H54 (cell line): ENCODE measurements at places on chromosomes 3 and 15.

- DNase-seq: no peak
These were observed 145.0 kb upstream of the TMCO5A start for GRCh38 chr15:37789397-37789786.

- DNase-seq: no peak
These were observed 28.2 kb downstream of the PIK3CB start for GRCh38 chr3:138806376-138807080.

GRCh38 chr15:51678096-51678495, 3.2 kb upstream of the SCG3 start:
- DNase-seq: no peak

DNA sequence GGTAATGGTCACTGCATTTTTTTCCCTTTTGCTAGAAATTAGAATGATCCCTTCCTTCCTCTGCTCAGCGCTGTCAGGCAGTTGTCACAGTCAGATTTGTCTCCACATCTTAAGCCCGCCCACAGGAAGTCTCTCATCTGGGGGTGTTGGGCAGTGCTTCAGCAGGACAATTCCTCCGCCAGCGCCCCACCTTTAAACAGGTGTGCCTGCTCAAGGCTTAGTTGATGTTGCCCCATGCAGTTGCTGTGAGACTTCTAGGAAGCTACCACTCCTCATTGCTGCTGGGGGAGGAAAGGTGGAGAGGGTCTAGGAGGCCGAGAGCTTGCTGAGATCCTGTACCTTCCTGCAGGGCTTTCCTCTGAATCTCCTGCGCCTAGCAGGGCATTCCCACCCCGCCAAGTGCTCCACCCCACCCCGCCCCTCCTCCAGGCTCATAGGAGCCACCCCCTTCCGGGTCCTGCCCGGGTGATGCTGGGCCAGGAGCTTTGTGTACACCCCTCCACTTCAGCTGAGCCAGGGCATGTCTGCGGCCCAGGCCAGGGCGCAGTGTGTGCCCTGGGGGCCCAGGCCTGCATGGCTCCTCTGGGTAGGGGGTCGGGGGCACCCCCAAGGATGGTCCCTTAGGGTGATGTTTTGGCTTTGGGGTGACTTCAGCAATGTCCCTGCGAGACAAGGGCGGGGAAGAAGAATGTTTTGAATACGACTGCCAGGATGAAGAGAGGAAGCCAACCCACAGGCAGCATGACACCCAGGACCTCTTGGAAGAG, 68.7 kb downstream of the TRAK1 start:
- DNase-seq: no peak

DNA sequence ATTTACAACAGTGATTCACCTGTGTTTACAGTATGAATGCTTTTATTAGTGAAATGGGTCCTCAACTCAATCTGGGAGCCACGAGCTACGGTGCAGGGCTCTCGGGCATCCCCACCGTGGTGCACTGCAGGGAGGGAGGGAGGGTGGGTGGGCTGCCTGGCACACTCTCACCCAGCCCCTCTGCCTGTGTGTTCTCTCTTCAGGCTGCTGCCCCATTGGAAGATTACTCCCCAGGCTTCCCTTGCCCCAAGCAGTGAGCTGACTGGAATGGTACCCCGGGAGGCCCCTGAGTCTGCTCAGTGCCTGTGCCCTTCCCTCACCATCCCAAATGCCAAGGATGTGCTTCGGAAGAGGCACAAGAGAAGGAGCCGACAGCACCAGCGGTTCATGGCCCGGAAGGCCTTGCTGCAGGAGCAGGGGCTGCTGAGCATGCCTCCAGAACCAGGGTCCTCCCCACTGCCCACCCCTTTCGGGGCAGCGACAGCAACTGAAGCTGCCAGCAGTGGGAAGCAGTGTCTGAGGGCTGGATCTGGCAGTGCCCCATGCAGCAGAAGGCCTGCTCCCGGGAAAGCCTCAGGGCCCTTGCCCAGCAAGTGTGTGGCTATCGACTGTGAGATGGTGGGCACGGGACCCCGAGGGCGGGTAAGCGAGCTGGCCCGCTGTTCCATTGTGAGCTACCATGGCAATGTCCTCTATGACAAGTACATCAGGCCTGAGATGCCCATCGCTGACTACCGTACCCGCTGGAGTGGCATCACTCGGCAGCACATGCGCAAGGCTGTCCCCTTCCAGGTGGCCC, 5.0 kb downstream of the AEN start:
- no peak for DNase-seq

GRCh38 chr3:94071713-94072284, 8.9 kb downstream of the NSUN3 start:
- no peak for DNase-seq

GRCh38 chr3:45462522-45463265, 74.3 kb downstream of the LARS2 start:
- no peak for DNase-seq

- DNase-seq: no peak
These were observed 8.1 kb upstream of the MAPK6 start for GRCh38 chr15:52010633-52011595.

DNA sequence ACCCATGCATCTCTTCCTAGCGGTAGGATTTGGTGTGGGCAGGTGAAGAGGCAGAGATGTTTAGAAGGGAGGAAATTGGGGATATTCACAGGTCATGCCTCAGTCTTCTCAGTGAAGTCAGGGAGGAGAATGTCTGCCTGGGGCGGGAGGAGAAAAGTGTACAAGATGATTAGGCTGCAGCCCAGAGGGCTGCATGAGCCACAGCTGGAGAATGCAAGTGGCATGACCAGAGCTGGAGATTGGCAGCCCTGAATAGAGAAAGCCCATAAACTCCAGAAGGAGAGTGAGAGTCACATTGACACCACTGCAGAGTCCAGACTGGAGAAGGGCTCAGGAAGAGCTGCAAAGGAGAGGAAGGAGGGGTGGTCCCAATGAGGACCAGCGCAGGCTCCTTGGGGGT, 22.6 kb downstream of the PDHB start:
- DNase-seq: no peak

- no peak for DNase-seq
These were observed 103.4 kb upstream of the MELTF start for GRCh38 chr3:197132916-197133530.

GRCh38 chr15:69819371-69819770, 278.3 kb downstream of the TLE3 start:
- DNase-seq: no peak

- DNase-seq: no peak
These were observed 224.7 kb upstream of the TBC1D5 start for GRCh38 chr3:17967111-17967510.

DNA sequence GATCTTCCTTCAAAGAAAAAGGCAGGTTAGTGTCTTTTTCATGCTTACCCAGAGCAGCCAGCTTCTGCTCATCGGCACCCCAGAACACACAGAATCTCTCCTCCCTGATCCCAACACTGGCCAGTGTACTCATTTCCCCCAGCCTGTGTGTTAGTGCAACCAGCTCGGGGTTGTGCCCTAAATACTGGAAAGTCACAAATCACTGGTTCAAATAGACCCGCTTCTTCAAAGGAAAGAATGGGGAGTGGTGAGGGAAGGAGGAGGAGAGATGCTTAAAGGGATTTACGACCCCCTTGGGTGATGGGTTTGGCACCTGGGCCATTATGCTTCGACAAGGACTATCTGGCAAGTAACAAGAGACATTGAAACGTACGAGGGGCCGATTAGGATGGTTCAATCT, 114.0 kb downstream of the FOXB1 start:
- no peak for DNase-seq

- no peak for DNase-seq
These were observed 326.4 kb downstream of the SV2B start for GRCh38 chr15:91426412-91426811.

- DNase-seq: no peak
These were observed 35.8 kb downstream of the FAM240A start for GRCh38 chr3:46648096-46648495.

- DNase-seq: no peak
These were observed 38.3 kb upstream of the TRA2B start for GRCh38 chr3:185976100-185976499.

DNA sequence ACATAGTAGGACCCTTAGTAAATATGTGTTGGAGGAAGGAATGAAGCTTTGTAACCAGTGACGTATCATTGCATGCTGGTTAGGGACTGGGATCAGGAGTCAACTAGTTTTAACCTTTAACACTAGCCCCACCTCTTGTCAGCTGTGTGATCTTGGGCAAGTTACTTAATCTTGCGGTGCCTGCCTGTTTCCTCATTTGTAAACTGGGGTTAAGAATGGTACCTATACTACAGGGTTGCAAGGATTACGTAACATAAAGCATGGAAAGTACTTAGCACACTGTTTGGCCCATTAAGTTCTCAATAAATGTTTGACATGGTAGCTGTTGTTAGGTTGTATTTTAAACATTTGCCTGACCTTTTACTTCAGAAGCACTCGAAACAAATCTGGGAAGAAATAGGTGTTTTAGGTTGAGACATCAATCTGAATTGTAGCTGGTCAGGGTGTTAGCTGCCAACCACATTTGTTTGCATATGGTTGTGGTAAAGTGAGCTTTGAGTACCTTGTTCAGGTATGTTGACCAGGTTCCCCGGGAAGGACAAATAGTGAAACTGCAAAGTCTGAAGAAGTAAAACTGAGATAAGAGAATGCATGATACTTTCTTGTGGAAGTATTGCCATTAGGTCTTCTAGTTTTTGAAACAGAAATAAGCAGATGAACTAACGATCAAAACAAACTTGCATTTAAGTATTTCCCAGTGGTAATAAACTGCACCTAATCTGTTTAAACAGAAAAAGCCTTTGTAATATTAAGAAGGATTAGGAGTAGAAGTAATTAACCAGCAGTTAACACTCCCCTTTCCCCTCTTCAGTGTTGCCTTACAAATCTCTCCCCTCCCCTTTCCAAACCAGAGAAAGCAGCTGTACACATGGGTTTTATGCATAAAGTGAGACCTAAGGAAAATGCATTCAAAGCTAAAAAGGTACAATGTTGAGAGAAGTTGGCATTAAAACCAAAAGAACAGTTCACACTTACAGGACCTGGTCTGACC, 25.8 kb upstream of the SCAANT1 start:
- DNase-seq: no peak

DNA sequence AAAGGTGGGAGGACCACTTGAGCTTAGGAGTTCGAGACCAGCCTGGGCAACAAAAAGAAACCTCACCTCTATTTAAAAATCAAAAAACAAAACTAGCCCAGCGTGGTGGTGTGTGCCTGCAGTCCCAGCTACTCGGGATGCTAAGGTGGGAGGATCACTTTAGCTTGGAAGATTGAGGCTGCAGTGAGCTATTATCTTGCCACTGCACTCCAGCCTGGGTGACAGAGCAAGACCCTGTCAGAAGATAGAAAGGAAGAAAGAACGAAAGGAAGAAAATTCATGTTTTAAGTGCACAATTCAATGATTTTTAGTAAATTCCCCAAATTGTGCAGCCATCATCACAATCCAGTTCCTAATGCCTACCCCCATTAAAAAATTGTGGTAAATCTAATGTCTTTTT, 7.8 kb downstream of the FSD2 start:
- DNase-seq: no peak

DNA sequence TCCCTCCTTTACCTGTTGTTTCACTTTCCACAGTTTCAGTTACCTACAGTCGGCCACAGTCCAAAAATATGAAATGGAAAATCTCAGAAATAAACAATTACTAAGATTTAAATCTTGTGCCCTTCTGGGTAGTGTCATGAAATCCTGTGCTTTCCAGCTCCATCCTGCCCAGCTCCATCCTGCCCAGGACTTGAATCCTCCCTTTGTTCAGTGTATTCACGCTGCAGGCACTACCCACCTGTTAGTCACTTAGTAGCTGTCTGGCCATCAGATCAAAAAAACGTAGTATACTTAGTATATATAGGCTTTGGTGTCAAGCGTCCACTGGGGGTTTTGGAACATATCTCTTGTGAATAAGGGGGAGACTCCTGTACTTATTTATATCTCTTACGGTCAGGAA, 329.0 kb upstream of the SEMA6D start:
- DNase-seq: no peak

- DNase-seq: peak; percentile 49
These were observed 93.0 kb upstream of the LPP start for GRCh38 chr3:188060840-188061544.
